Activated CD4-positive, alpha-beta T cell treated with anti-CD3 and anti-CD28 coated beads, Interleukin-2, amount 50 U/mL, for 1 hour (primary cell): ENCODE measurements at places on chromosomes 3 and 15.

DNA sequence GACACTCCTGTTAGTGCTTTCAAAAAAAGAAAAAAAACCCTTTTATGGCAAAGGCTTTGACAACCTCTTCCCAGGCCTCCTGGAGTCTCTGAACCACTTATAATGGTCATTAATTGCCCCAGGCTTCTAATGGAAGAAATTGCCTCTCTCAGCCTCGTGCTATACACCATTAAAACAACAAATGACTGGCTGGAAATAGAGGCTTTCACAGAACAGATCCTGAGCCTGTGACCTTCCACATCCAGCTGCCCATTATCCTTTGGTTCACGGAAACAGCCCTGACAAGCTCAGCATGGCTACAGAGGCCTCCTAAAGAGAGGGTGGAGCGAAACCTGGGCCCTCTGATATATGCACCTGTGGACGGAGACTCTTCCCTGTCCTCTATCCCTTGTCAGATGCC is 26.8 kb upstream of the MKRN3 start:
- DNase-seq = no peak

DNA sequence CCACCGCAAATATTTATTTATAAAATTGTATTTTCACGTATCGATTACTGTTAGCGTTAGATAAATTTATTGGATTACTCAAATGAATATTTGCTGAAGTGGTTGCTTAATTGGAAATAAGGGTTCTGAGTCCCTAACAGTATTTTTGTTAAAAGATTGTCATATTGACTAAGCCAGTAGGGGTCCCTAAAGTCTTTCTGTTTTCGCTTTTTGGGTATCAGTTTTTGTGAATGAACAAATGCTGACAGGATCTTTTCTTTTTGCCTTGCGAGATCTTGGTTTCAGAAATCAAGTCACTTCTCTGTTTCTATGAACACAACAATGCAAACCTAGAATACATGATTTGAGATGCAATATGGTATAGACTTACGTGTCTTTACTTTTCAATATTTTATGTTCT is 7.1 kb downstream of the RAD51 start:
- no peak for DNase-seq

GRCh38 chr15:60682115-60682514 is 203.2 kb upstream of the ICE2 start:
- DNase-seq = no peak

- DNase-seq = no peak
Observed at GRCh38 chr15:31468911-31469785, 142.5 kb downstream of the KLF13 start.

GRCh38 chr15:40928821-40929659 is at the start of gene DLL4:
DLL4 (plus strand) TSS chr15:40929340; CDS start chr15:40929669, 329 bp downstream.
- peak; percentile 35 for DNase-seq

GRCh38 chr3:149494022-149494758 is 19.7 kb downstream of the TM4SF4 start:
- peak; percentile 4 for DNase-seq

DNA sequence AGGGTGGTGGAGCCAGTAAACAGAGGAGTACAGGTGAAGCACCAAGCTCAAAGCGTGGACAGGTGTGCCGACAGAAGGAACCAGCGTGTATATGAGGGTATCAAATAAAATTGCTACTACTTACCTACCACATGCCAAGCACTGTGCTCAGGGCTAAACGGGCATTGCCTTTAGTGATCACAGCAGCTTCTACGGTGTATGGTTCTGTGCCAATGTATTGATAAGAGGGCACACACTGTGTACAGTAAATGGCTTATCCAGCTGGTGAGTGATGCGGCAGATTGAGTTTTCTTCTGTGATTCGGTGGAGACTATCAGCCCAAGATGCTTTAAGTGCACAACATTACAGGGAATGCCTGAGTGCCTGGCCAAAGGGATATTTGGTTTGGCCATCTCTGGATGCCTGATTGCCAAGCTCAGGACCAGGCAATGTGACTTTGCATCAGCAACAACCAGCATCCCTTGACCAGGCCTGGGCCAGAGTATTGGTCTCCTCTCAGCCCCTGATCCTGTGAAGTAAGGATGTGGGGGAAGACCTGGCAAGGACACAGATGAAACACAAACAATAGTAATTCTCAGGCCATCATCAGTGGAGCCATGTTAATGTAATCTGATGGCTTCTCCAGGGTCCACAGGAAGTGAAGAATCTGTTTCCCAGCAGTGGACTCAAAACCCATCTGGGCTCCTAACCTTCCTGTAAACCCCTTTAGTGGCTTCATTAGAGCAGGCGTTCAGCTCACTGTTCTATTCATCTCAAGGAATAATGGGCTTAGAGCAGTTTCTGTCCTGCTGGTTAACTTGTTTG is 14.1 kb downstream of the STARD5 start:
- no peak for DNase-seq

DNA sequence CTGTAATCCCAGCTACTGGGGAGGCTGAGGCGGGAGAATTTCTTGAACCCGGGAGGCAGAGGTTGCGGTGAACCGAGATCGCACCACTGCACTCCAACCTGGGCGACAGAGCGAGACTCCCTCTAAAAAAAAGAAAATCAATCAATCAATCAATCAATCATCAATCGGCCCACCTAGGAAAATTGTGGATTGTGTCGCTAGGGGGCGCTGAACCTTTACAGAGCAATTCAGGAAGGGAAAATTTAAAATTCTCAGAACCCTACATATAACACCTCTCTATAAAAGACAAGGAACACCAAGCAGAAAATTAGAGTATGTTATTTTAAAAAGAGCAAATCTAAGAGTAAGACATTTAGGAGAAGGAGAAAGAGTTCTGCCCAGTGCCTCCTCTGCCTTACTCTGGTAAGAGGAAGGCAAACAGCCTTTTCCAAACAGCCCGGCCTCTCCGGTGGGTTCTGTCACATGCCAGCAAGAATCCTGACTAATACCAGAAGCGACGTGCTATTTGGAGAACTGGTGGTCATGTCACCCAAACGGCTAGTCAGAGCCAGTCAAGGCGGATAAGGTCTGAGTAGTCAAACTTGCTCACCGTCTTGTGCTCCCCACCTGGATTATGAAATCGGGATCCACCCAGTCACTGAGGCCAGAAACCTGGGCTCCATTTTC is 22.3 kb upstream of the SMCO1 start:
- peak; percentile 72 for DNase-seq

DNA sequence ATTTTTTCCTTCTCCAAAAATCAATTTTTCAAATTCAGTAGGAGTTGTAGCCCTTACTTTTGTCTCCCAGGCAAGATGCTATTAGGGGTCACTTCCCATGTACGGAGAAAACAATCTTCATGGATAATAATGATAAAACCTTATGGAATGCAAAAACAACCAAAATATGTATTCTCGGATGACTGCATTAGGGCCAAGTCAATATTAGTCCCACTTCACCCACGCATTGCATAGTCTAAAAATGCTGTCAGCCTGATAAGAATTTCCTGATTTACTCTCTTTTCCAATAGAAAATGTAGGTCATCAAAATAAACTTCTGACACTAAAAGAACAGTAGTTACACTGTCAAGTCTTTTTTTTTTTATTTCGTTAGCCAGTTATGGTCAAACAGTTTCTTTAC is 2.7 kb downstream of the VGLL3 start:
- no peak for DNase-seq

GRCh38 chr3:119279101-119279554 is 15.1 kb upstream of the ARHGAP31 start:
- DNase-seq = no peak

DNA sequence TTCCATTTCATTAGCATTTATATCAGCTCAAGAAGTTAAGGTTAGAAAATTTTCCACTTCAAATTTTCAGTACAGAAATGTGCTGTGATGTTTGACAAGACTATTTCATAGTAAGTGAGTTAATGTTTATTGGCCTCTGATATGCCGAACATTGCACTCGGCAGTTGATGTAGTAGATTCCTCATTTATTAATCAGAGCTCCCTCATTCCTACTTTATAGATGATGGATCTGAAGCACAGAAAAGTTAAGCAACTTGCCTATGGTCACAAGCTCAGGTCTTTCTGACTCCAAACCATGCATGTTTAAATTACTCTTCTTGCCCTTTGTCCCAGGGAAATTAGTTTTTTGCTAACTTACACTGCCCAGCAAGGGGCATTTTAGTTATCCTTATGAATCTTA is 92.0 kb downstream of the ATG7 start:
- no peak for DNase-seq

DNA sequence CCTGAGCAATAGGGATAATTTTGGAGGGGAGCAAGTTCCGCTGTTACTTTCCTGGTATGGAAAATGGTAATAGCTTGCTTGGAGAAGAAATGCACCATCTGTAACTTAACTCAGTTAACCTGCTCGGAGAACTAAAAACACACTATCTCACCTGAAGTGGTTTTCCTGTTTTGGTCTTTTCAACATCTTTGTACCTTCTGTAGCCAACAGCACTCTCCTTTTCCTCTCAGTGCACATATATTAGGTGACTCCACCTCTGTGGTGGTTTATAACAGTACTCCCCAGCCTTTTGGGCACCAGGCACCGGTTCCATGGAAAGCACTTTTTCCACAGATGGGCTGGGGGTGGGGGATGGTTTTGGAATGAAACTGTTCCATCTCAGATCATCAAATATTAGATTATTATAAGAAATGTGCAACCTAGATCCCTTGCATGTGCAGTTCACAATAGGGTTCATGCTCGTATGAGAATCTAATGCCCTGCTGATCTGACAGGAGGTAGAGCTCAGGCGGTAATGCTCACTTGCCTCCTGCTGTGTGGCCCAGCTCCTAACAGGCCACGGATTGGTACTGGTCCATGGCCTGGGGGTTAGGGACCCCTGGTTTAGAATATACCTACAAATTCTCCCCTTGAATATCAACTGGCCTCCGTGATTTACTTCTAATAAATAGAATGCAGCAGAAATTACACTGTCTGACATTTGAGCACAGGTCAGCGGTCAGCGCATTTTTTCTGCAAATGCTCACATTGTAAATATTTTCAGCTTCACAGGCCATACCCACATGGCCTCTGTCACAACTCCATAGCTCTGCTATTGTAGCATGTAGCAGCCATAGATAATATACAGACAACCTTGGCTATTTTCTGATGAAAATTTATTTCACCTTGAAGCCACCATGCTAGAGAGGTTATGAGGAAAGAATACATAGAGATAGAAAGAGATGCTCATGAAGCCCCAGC is 83.8 kb upstream of the SUCLG2 start:
- DNase-seq = no peak

DNA sequence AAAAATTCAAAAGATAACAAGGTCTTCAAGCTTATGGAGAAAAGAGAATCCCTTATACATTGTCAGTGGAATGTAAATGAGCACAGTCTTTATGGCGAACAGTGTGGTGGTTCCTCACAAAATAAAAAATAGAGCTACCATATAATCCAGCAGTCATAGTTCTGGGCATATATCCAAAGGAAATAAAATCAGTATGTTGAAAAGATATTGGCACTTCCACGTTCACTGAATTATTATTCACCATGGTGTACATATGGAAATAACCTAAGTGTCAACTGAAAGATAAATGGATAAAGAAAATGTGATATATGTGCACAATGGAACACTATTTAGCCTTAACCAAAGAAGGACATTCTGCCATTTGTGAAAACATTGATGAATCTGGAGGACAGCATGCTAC is 1161.2 kb downstream of the ROBO2 start:
- DNase-seq = no peak

DNA sequence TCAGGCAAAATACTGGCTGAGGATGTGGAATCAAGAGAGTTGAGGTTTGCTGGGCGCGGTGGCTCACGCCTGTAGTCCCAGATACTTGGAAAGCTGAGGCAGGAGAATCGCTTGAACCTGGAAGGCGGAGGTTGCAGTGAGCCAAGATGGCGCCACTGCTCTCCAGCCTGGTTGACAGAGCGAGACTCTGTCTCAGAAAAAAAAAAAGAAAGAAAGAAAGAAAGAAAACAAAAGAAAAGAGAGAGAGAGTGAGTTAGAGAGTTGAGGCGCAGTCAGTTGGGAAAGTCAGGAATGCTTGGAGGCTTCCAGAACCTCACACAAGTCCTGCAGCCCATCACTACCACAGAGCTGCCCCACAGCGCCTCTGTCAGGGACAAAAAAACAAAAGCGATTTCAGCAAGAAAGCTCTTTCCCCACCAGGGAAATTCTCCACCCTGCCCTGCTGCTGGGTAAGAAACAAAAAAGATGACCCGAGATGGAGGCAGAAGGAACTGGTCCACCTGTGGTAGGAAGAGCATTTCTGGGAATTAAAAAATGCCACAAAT is 13.8 kb downstream of the HDC start:
- DNase-seq = no peak

DNA sequence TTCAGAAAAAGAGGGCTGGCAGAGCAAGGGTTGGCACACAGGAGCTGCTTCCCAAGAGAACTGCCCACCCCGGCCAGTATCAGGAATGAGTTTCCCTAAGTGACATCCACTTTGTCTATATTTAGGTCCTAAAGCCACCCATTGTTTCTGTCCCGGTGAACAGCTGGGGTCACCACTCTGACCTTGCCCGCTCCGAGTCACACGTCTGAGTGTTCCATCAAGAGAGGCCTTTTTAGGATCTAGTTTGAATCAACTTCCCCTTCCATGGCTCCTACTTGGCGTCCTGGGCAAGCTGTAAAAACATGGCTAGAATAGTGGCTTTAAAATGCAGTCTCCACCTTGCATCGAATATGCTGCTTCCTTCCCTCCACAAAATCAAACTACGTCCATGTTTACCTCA is 109.6 kb upstream of the ARHGEF3 start:
- DNase-seq = no peak

DNA sequence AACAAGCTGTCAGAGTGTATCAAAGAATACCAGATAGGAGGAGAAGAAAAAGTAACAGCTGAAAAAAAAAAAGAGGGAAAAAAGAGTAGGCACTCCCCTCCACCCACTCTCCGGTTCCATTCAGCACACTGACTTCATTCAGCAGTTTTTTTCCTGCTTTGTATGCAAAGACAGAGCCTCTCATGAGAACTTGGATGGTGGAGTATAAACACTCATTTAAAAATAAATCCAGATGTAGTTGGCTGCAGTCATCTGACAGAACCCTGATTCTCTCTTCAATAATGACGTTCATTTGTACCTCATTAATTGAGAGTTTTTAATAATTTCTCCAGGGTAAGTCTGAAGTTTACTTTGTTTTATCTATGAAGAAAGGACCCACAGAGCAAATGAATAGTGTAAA is 81.0 kb downstream of the TMEM108 start:
- DNase-seq = no peak

GRCh38 chr15:43186003-43186353 is 775 bp downstream of the CCNDBP1 start:
- no peak for DNase-seq

DNA sequence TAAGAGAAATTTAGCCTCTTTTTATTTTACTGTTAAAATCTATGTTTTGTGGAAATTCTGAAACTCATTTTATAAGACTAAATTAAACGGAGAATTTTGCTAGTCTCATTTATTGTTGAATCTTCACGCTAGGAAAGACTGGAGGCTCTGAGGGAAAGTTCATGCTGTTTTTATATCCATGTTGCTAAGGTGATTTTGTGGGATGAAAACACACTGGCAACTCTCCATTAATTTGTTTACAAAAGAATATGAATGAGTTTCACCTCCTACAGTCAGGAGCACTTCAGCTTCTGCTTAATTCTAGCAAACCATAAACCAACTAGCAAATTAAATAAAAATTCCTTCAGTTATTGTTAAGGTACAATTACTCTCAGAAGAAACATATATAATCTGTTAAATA is 195.4 kb downstream of the RAP2B start:
- no peak for DNase-seq

GRCh38 chr15:58839485-58839884 is 68.4 kb downstream of the MINDY2 start:
- no peak for DNase-seq
